ENCODE measurements at places on chromosomes 12 and 14.
A peak's percentile ranks its signal among the peaks of the same experiment; 100 is the strongest.

DNA sequence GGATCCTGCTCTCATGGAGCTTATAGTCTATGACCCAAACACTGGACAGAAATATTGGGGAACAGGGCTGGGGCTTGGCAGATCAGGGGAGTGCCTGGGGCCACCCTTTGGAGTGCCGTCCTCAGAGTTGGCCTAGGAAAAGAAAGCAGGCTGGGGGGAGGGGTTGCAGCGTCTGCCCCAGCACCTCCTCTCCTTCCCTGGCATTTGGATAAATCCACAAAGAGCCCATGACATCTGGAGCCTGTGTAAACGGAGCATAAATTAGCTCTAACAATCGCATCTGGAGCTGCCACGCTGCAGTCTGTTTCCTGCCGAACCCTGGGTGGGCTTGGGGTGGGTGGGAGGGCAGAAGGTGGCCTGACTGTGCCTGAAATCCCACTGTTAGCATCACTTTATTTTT is 63.8 kb downstream of the MVK start:
- no peak for DNase-seq

- peak; percentile 49 for DNase-seq
Measured at GRCh38 chr12:107992870-107993451, 136.1 kb upstream of the WSCD2 start.

- DNase-seq: no peak
Measured at GRCh38 chr14:70943838-70944237, 36.6 kb downstream of the PCNX1 start.

- no peak for DNase-seq
Measured at GRCh38 chr14:77097006-77097699, 905 bp upstream of the CIPC start.

DNA sequence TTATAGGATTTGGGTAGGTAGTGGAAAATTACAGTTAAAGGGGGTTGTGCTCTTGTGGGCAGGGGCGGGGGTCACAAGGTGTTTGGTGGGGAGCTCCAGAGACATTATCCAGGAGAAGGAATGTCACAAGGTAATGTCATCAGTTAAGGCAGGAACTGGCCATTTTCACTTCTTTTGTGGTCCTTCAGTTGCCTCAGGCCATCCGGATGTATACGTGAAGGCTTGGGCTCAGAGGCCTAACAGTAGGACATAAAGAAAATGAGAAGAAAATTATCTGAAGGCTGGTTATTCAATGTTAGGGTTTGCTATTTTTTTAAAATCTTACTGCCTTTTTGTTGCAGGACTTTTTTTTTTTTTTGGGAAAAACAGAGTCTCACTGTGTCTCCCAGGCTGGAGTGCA is 2.5 kb upstream of the PSEN1 start:
- DNase-seq: no peak

DNA sequence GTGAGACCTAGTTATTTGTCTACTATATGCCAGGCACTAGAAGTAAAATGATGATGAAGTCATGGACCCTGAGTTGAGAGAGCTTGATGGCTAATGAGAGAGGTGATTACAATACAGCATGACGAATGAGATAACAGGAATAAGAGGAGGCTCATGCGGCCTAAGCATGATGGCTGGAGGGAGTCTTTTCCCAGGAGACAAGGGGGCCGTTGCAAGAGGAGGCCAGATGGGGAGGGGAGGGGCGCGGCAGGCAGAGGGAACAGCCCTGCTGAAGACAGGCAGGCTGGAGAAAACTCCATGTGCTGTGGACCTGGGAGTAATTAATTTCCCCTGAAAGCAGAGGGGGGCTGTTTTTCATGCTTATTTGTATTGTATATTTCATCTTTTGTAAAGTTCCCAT is 144.7 kb upstream of the RFLNA start:
- DNase-seq: no peak

DNA sequence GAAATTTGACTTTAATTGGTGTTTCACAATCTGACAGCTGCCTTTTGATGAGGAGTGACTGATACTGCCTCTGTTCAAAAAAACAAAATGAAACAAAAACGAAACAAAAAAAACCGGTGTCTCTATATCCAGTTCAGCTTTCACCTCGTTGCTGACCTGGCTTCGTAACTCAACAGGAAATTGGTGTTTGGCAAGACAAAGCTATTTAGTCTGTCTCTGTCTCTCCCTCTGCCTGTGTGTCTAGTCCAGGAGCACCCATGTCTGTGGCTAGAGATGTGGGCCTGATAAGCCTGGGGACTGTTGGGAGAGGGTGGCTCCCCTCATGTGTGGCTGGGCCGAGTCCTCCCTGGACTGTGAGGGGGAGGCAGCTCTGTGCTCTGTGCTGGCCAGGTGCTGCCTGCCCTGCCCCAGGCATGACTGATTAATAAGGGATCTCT is 11.3 kb downstream of the CACNA1C start:
- DNase-seq: no peak

GRCh38 chr14:92933481-92933880 is 10.5 kb downstream of the CHGA start:
- DNase-seq: no peak

DNA sequence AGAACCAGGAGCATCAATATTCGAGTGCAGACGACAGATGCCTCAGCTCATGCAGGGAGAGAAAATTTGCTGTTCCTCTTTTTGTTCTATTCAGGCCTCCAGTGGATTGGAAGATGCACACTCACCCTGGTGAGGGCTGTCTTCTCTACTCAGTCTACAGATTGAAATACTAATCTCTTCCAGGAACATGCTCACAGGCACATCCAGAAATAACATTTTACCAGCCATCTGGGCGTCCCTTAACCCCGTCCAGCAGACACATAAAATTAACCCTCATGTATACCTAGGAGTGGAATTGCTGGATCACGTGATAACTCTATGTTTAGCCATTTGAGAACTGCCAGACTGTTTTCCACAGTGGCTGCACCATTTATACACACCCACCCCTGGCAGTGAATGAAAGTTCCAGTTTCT is 4.5 kb upstream of the OAS2 start:
- DNase-seq: no peak

GRCh38 chr14:50067723-50068495 is 48.5 kb downstream of the VCPKMT start:
- DNase-seq: no peak

DNA sequence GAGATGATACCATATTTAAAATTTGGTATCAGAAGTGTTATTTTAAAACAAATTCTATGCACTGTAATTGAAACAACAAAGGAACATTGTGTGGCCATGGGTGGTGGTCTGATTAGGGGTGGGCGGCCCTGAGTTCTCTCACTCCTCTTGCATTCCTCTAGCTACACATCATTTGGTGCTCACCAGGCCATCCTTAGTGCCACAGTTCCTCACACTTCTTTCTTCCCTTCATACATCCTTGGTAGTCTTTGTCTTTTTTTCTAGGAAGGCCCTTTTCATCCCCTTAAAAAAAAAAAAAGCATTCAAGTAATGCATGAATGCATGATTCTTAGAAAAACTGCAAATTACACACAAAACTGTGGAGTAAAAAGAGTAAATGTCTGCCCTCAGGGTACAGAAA is 2.4 kb upstream of the MANSC4 start:
- no peak for DNase-seq

- no peak for DNase-seq
Measured at GRCh38 chr12:4987076-4988046, 56.3 kb upstream of the KCNA5 start.

DNA sequence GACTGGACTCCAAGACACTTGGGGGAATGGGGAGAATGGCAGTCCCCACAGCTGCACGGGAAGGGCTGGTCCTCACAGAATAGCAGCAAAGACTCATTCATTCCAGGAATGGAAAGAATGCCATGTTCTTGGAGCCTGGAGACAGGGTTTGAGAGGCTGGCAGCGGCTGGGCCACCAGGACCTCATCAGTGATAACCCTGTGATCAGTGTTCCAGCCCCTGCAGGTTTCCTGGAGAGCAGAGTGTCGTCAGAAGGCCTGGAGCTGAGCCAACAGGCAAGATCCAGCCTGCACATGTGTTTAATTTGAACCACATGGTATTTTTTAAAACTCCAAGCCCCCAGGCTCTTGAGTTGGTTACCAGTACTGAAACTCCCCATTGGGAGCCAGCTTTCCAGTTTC is 11.3 kb downstream of the BDKRB1 start:
- DNase-seq: peak; percentile 88

DNA sequence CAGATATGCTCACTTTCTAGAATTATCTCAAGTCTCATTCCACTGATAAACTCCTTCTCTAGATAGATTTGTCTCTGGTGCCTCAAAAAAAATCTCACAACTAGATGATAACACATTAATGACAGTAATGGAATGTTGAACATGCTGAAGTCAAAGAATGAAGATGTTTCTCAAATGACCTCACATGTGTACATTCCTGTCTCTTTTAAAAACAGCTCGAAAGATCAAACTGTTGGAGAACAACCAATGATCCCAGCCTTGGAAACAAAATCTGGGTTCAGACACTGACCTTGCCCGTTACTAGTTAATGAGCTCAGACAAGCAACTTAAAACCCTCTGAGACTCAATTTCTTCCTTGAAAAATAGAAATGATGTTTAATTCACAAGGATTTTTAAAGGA is 44.7 kb upstream of the KCNJ8 start:
- no peak for DNase-seq

GRCh38 chr14:72590577-72590976 is 303.3 kb downstream of the DPF3 start:
- DNase-seq: no peak

- DNase-seq: no peak
Measured at GRCh38 chr14:70642303-70643235, 853 bp downstream of the TTC9 start.

- DNase-seq: no peak
Measured at GRCh38 chr12:48069241-48069640, 36.6 kb downstream of the SENP1 start.

- no peak for DNase-seq
Measured at GRCh38 chr12:27424631-27425230, 21.8 kb upstream of the SMCO2 start.

GRCh38 chr12:124790650-124791400 is 72.8 kb downstream of the SCARB1 start:
- no peak for DNase-seq

- no peak for DNase-seq
Measured at GRCh38 chr14:34297786-34298520, 164.1 kb downstream of the SPTSSA start.

DNA sequence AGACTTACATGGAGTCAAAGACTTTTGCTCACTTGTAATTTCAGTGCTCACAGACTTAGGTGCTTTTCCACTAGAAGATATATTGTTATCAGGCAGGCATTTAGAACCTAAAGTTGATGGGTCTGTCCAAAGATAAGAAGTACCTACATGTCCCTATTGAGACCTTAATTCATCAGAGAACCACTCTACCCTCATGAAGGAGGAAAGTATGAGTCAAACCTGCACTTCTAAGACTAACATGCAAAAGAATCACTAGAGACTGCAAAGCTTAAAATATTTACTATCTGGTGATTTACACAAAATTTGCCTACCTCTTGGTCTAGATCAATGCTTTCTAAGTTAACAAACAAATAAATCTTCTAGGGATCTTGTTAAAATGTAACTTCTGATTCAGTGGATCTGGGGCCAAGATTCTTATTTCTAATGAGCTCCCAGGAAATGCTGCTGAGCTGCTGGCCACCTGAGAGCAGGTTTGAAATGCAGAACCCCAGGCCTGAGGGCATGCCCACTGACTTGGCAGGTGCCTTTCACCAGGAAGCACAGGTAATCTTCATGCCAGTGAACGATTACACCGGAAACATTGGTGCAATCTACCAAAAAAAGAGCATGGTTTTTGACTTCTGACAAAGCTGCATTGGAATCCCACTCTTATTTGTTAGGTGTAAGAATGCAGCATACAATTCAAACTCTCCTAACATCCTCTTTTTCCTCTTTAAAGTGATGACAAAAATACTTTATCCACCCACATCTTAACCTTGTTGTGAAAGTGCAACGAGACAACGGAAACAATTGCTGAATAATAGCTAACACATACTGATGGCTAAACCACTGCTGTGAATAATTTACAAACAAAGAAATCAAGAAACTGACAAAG is 214.2 kb downstream of the ADAMTS20 start:
- DNase-seq: no peak

DNA sequence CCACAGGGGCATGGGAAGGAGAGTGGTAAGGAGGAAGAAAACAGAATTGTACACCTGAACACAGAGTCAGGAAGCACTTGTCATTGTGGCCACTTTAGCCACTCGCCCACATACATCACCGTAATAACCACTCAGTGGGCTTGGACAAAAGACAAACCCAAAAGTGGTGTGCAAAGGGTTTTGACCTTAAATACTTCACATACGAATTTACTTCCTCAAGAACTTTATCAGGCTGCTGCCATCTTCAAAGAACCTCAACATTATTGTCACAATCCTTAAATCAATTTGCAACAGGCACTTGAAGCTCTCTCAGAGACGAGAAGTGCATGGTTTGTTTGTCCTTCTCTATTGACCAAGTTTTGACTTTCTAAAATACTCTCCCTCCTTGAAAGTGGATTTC is 187.3 kb upstream of the EGLN3 start:
- DNase-seq: no peak

DNA sequence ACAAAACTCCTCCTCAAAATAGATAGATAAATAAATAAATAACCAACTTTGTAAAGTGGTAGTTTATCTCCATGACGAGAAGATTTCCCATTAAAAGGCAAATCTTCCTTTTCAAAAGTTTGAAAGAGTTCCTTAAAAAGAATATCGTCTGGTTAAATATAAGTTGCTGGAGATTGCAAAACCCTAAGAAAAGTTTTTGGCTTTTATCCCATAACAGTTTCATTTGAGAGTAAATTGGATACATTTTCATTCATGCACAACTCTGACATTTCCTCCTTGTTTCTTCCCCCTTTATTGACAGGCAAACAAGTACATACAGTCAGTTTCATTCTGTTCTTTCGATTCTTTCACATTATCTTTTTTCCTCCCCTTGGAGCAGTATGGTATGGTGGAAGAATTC is 45.4 kb upstream of the BTG1 start:
- no peak for DNase-seq

GRCh38 chr14:24147761-24148428 is 597 bp downstream of the RNF31 start:
- no peak for DNase-seq

- DNase-seq: no peak
Measured at GRCh38 chr12:70581208-70581607, 56.0 kb downstream of the PTPRB start.

- no peak for DNase-seq
Measured at GRCh38 chr12:104064031-104064841, at the start of gene HCFC2. TSS of gene HCFC2 (plus strand) at chr12:104064531. CDS start at chr12:104064561, 30 bp downstream.

- no peak for DNase-seq
Measured at GRCh38 chr12:45398552-45398951, 182.7 kb downstream of the ANO6 start.
